ENCODE measurements at places on chromosomes 4 and X. TPM values are rescaled to one million over a fixed set of nuclear protein-coding genes. Genes with fewer than 3 reads are reported as not detected.

RAB39B gene
- 0.48 TPM for total RNA-seq

PROM1 gene
- total RNA-seq = 0.57 TPM

LONRF3 gene
- total RNA-seq = 2.2 TPM

UCP1 gene
- 0.34 TPM for total RNA-seq

GAGE13 gene
- total RNA-seq = 12.3 TPM

BEX5 gene
- total RNA-seq = 2.1 TPM

ZBED1 gene
- 12.3 TPM for total RNA-seq

UGT2A1 gene
- total RNA-seq = not detected

FOXO4 gene
- 2.9 TPM for total RNA-seq

MAGEC1 gene
- 3.9 TPM for total RNA-seq

VBP1 gene
- 122 TPM for total RNA-seq

CPLX1 gene
- total RNA-seq = not detected

PRMT9 gene
- total RNA-seq = 6.0 TPM

BST1 gene
- 3.8 TPM for total RNA-seq

ZNF674 gene
- 2.2 TPM for total RNA-seq

WDFY3 gene
- 6.3 TPM for total RNA-seq

CFI gene
- total RNA-seq = 1.7 TPM

DMRTC1 gene
- not detected for total RNA-seq

ASMT gene
- total RNA-seq = not detected

CA5B gene
- total RNA-seq = 1.0 TPM

FGB gene
- total RNA-seq = not detected

EXOC1L gene
- not detected for total RNA-seq

FAM9C gene
- total RNA-seq = not detected

RNF128 gene
- total RNA-seq = 1.8 TPM

MAGEB18 gene
- total RNA-seq = not detected

AFM gene
- total RNA-seq = not detected

ADH1B gene
- not detected for total RNA-seq

WNK3 gene
- 3.6 TPM for total RNA-seq

HMGB3 gene
- 105 TPM for total RNA-seq

TECRL gene
- total RNA-seq = not detected

QRFPR gene
- 0.77 TPM for total RNA-seq

DUSP21 gene
- not detected for total RNA-seq

ASB5 gene
- 0.57 TPM for total RNA-seq

CXorf49 gene
- 0.57 TPM for total RNA-seq

PDZD4 gene
- 5.7 TPM for total RNA-seq

DRD5 gene
- not detected for total RNA-seq

AMOT gene
- total RNA-seq = 0.80 TPM

GPRASP1 gene
- 0.69 TPM for total RNA-seq

TIGD4 gene
- 0.11 TPM for total RNA-seq

CXXC4 gene
- total RNA-seq = 0.57 TPM

NEUROG2 gene
- 0.06 TPM for total RNA-seq

C4orf51 gene
- not detected for total RNA-seq

Measured in Daoy (cell line).